ENCODE measurements at places on chromosomes 13 and 19. TPM values are rescaled to one million over a fixed set of nuclear protein-coding genes. Genes with fewer than 3 reads are reported as not detected.

INSR gene
- total RNA-seq, result 37.5 TPM

WDR87 gene
- total RNA-seq, result not detected

PAF1 gene
- total RNA-seq, result 33.3 TPM

PSG2 gene
- not detected for total RNA-seq

ZNF729 gene
- total RNA-seq, result not detected

GCDH gene
- total RNA-seq, result 21.0 TPM

ZNF548 gene
- total RNA-seq, result 18.6 TPM

NDUFB7 gene
- 113 TPM for total RNA-seq

GRCh38 chr13:86445206-86445605, 646.0 kb upstream of the SLITRK6 start:
- H3K4me1 ChIP-seq, result no peaks in the 10 kb centered on the region
- H3K27me3 ChIP-seq, result no peaks in the 10 kb centered on the region
- no peak overlapping the region for H3K27ac ChIP-seq
- no peaks in the 10 kb centered on the region for H3K36me3 ChIP-seq
- DNase-seq, result no peak
- no peak overlapping the region for H3K4me3 ChIP-seq

GRCh38 chr13:50999641-51000040, 90.0 kb downstream of the RNASEH2B start:
- H3K27me3 ChIP-seq, result no peaks in the 10 kb centered on the region
- peaks cover 5% of the 10 kb centered on the region for H3K4me1 ChIP-seq
- H3K27ac ChIP-seq, result no peak overlapping the region
- H3K4me3 ChIP-seq, result no peak overlapping the region

DNA sequence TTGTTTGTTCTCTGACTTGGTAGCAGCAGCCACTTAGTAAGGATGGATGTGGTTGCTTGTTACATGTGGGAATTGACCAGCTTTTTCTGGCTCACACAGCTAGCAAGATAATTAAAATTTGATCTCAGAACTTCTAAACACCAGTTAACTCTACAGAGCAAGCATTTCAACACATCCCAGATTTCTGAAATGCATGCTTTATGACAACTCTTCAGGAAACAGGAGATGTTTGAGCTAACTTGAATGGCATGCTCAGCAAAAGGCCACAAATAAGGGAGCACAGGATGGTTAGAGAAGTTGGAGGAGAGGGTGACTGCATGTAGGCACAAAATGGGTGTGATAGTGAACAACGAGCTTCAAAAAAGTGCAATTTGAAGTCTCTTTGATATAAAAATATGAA, 167.1 kb upstream of the SPRY2 start:
- DNase-seq, result no peak
- H3K4me3 ChIP-seq, result no peak overlapping the region
- H3K4me1 ChIP-seq, result no peaks in the 10 kb centered on the region

GRCh38 chr13:94598281-94598680, 2.3 kb upstream of the TGDS start:
- H3K27me3 ChIP-seq, result no peaks in the 10 kb centered on the region
- H3K36me3 ChIP-seq, result no peaks in the 10 kb centered on the region
- H3K4me3 ChIP-seq, result no peak overlapping the region
- DNase-seq, result no peak
- H3K4me1 ChIP-seq, result peaks cover 20% of the 10 kb centered on the region

- no peaks in the 10 kb centered on the region for H3K4me1 ChIP-seq
- no peak for DNase-seq
- H3K4me3 ChIP-seq, result no peak overlapping the region
- no peaks in the 10 kb centered on the region for H3K27me3 ChIP-seq
- H3K36me3 ChIP-seq, result no peaks in the 10 kb centered on the region
- H3K27ac ChIP-seq, result no peak overlapping the region
Measured at GRCh38 chr13:31011901-31012654, 79.6 kb downstream of the TEX26 start.

- H3K4me3 ChIP-seq, result no peak overlapping the region
- H3K36me3 ChIP-seq, result no peaks in the 10 kb centered on the region
- H3K4me1 ChIP-seq, result no peaks in the 10 kb centered on the region
- no peak overlapping the region for H3K27ac ChIP-seq
- H3K27me3 ChIP-seq, result peaks cover 29% of the 10 kb centered on the region
Measured at GRCh38 chr13:111516712-111517640, 196.5 kb downstream of the TEX29 start.

- no peak overlapping the region for H3K27ac ChIP-seq
- H3K4me1 ChIP-seq, result peaks cover 16% of the 10 kb centered on the region
- no peaks in the 10 kb centered on the region for H3K36me3 ChIP-seq
- no peaks in the 10 kb centered on the region for H3K27me3 ChIP-seq
Measured at GRCh38 chr13:44930963-44931623, 58.2 kb downstream of the NUFIP1 start.

DNA sequence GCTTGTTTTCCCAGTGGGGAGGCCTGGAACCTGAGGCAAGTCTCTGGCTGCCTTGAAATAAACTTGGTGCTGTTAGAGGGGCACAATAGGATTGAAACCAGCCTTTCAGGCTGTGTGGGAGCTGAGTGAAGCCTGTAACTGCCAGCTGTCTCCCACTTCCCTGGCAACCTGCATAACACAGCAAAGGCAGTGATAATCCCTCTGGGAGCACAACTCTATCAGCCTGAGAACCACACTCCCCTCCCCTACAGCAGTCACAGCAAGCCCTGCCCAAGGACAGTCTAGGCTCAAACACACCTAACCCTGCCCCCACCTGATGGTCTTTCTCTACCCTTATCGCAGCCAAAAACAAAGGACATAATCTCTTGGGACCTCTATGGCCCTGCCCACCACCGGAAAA, 683.8 kb upstream of the ATXN8OS start:
- H3K27me3 ChIP-seq, result no peaks in the 10 kb centered on the region
- no peaks in the 10 kb centered on the region for H3K4me1 ChIP-seq
- DNase-seq, result no peak
- H3K4me3 ChIP-seq, result no peak overlapping the region
- H3K27ac ChIP-seq, result no peak overlapping the region
- H3K36me3 ChIP-seq, result no peaks in the 10 kb centered on the region

- no peak overlapping the region for H3K27ac ChIP-seq
- no peak for DNase-seq
- no peak overlapping the region for H3K4me3 ChIP-seq
- H3K27me3 ChIP-seq, result no peaks in the 10 kb centered on the region
- H3K4me1 ChIP-seq, result no peaks in the 10 kb centered on the region
Measured at GRCh38 chr13:79455331-79455730, 25.6 kb upstream of the NDFIP2 start.

DNA sequence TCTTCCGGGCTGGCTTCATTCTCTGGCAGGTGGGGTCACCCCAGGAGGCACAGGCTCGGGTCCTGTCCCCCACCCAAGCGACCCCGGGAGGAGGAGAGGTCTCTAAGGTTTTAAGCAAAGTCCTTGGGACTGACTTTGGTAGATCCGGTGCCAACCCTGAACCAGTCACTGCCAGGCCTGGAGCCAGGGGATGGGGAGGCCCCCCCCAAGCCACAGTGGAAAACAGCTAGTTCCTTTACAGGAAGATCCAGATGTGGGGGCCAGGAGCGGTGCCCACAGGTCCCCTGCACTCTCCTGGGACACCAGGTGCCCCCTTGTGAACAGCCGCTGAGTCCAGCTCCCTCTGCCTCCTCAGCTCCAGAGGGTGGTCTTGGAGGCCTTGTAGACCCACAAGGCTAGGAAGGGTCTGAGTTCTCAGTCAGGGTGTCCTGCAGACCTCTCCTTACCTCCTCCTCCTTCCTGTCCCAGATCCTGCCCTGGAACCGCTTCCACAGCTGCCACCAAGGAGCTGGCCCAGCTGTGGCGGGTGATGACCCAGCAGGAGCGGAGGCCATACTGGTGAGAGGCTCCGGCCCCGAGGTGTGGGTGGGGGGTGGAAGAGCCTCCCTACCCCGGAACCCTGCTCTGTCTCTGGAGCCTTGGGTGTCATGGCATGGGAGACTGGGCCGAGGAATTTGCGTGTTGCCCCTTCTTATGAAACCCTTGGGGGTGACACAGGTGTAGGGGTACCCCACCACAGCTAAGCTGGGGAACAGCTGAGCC, 6.0 kb downstream of the SIX5 start:
- no peak overlapping the region for H3K4me3 ChIP-seq
- H3K4me1 ChIP-seq, result peaks cover 23% of the 10 kb centered on the region
- no peaks in the 10 kb centered on the region for H3K36me3 ChIP-seq

GRCh38 chr13:44004878-44005277, 125.2 kb downstream of the LACC1 start:
- no peak for DNase-seq
- H3K27ac ChIP-seq, result no peak overlapping the region
- H3K27me3 ChIP-seq, result no peaks in the 10 kb centered on the region
- no peaks in the 10 kb centered on the region for H3K4me1 ChIP-seq
- no peak overlapping the region for H3K4me3 ChIP-seq
- H3K36me3 ChIP-seq, result no peaks in the 10 kb centered on the region

DNA sequence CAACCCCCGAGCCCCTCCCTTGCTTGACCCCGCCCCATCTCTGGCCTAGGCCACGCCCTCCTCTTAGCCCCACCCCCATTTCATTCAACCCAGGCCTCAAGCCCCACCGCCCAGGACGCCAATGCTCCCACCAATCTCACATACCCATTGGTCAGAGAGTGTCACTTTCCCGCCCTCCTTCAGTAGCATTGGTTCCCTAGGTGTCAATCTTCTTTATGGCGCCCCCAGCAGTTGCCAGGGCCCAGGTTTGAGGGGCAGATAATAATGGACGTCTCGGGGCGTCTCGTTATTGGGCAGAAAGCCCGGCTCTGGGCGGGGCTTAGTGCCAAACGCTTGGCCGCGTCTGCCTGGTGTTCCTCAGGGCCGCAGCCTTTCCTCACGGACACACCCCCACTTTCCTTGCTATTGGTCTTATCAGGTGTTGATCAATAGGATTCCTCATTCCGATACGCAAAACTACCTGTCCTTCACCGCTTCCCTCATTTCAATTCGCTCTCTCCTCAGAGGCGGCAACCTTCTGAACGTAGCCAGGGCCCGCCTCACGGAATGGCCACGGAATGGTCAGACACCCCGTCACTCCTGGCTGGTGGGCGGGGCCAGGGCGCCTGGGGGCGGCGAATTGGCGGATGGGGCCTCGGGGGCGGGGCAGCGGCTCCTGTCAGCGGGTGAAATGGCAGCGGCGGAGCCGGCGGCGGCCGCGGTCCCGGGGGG, at the start of gene EVI5L:
Gene EVI5L (plus strand): TSS at position 658 of the 711 bp plus-strand sequence. CDS start 16,325 bp downstream, outside the sequence.
- peak within 1 kb of the TSS; percentile 56 for H3K4me3 ChIP-seq
- no peaks in the 10 kb centered on the region for H3K36me3 ChIP-seq
- peak; percentile 99 for DNase-seq

DNA sequence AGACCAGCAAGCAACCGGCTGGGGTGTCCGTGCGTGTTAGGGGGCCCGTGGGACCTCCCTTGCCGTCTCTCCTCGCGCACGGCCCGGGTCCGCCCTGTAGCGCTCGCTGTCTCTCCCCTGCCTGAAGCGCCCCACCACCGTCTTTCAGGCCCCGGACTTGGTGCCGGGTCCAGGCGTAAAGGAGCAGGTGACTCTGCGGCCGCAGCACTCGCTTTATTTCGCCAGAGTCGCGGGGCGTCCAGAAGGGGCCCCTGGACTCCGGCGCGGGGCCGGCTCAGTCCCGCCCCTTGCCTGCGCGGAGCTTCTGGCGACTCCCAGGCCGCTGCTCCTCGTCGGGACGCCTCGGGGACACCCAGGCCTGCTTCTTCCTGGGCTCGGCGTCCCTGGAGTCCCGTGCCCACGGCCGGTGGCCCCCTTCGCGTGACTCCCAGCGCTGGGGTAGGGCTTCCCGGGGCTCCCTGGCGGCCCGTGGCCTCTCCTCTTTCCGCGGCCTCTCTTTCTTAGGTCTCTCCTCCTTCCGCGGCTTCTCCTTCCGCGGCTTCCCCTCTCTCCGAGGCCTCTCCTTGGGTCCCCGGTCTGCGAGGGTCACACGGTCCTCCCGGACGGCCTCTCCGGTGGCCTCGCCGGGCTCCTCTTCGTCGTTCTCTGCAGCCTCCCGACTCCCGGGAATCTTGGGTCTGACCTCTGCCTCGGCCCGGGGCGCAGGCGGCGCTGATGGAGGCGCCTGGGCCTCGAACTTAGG, 3.1 kb downstream of the AMH start:
- no peak for DNase-seq
- peaks cover 5% of the 10 kb centered on the region for H3K36me3 ChIP-seq
- H3K4me1 ChIP-seq, result peaks cover 30% of the 10 kb centered on the region
- peaks cover 50% of the 10 kb centered on the region for H3K27me3 ChIP-seq
- peak overlapping the region; percentile 26 for H3K4me3 ChIP-seq
- H3K27ac ChIP-seq, result no peak overlapping the region

DNA sequence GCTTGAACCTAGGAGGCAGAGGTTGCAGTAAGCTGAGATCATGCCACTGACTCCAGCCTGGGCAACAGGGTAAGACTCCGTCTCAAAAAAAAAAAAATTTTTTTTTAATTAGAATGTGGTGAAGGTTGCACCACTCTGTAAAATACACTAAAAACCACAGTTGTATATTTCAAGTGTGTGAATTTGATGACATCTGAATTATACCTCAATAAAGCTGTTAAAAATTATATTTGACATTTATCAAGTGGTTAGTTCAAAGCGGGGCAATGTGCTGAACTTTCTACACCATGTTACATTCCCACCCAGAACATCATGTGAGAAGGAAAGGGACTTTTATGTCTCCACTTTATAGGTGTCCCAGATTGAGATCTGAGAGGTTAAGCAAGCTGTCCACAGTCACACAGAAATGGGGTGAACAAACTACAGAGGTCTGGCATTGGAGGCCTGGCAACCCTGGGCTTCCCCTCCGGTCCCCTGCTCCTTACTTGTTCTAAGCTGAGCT, 5.9 kb upstream of the S1PR5 start:
- peaks cover 24% of the 10 kb centered on the region for H3K27me3 ChIP-seq
- peaks cover 6% of the 10 kb centered on the region for H3K4me1 ChIP-seq
- DNase-seq, result no peak
- no peak overlapping the region for H3K27ac ChIP-seq
- H3K36me3 ChIP-seq, result no peaks in the 10 kb centered on the region

GRCh38 chr13:43156916-43157315, 133.5 kb downstream of the DNAJC15 start:
- no peaks in the 10 kb centered on the region for H3K27me3 ChIP-seq
- H3K27ac ChIP-seq, result no peak overlapping the region
- H3K36me3 ChIP-seq, result no peaks in the 10 kb centered on the region
- DNase-seq, result no peak
- no peaks in the 10 kb centered on the region for H3K4me1 ChIP-seq

- DNase-seq, result no peak
- no peak within 1 kb of the TSS for H3K27ac ChIP-seq
- H3K27me3 ChIP-seq, result peaks cover 82% of the 10 kb centered on the region
- no peaks in the 10 kb centered on the region for H3K36me3 ChIP-seq
- H3K4me3 ChIP-seq, result peak within 1 kb of the TSS; percentile 31
Measured at GRCh38 chr19:18612772-18613588, at the start of gene TMEM59L. Gene TMEM59L (plus strand): TSS chr19:18612870. CDS start chr19:18612959, 89 bp downstream.

DNA sequence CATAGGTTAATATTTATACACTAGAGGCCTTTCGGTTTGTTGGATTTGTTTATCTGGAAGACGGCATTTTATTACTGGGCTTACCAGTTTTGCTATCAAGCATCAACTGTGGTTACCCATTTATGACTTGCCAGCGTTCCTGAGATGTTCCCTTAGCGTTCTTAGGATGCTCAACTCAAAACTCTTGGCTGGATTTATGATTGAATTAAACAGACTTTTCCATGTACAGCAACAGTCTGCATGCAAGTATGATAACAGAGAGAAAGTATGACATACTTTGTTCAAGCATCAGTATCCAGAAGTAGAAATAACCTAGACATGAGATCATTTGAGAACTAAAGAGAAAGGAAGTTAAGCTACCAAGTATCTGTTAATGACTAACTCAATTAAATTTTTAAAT, 29.9 kb upstream of the RNF113B start:
- no peaks in the 10 kb centered on the region for H3K27me3 ChIP-seq
- H3K36me3 ChIP-seq, result no peaks in the 10 kb centered on the region
- no peak for DNase-seq
- no peak overlapping the region for H3K4me3 ChIP-seq
